ENCODE measurements at places on chromosomes 5 and 9. TPM values are rescaled to one million over a fixed set of nuclear protein-coding genes. Genes with fewer than 3 reads are reported as not detected.

DNA sequence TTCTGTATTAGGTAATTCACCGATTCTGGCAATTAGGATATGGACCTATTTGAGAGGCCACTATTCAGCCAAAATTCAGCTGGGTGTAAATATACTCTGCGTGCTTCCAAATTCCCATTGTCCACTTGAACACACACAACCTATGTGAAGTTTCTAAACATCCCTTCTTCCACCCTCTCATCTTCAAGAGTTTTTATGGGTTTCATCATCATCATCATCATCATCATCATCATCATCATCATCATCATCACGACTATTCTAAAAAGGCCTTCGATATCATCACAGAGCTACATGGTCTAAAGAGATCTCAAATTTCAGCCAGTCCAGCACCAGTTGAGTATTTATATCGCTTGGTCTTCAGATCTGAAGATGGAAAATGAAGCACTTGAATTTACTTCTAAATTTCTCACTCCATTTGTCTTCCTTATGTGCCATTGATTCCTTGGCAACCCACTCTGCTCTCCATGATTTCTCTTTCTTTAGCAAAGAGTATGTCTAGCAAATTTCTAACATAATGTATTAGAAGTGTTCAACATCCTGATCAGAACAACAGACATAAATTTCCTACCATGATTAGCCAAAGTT lies 49.2 kb upstream of the HMHB1 start:
- no peak overlapping the region for H3K4me3 ChIP-seq
- H3K27me3 ChIP-seq: no peaks in the 10 kb centered on the region
- DNase-seq: no peak
- H3K27ac ChIP-seq: no peak overlapping the region
- H3K4me1 ChIP-seq: no peaks in the 10 kb centered on the region

DNA sequence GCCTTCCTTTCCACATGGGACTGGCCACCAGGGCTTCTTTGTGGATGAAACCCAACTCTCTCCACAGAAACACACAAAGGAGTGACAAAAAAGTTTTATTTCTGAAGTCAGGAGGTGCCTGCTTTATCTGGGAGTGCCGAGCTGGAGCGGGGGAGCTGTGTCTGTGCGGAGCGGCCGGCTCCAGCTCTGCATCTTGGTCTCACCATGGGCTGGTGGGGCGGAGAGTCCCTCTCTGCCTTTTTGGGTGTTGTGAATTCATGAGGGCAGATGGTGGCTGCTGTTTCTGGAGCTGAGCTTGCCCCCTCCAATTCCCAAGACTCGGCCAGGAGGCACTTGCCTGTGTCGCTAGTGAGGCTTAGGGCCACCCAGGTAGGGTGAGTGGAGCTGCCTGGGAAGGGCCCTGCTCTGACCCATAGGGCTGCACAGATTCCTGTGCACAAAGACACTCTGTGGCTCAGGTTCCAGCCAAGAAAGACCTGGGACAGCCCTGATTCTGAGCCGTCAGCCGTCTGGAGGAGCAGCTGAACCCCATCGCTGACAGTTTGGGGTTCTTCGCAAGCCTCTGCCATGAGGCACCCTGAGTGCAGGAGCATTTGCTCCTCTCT lies 1.4 kb downstream of the DBH start:
- H3K27ac ChIP-seq: no peak overlapping the region
- peaks cover 81% of the 10 kb centered on the region for H3K27me3 ChIP-seq
- H3K4me3 ChIP-seq: no peak overlapping the region
- no peaks in the 10 kb centered on the region for H3K4me1 ChIP-seq
- H3K36me3 ChIP-seq: no peaks in the 10 kb centered on the region

DNA sequence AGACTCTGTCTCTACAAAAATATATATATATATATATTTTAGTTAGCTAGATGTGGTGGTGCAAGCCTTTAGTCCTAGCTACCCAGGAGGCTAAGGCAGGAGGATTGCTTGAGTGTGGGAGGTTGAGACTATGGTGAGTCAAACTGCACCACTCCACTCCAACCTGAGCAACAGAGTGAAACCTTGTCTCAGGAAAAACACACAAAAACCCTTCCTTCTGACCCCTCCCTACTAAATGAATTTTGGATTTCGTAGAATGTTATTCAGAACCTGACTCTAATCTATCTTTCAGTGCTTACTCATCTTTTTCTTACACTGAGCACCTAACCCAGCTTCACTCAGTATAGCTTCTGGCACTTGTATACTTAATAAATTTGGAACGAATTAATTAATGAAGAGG lies 35.2 kb upstream of the IL7R start:
- no peaks in the 10 kb centered on the region for H3K36me3 ChIP-seq
- no peak overlapping the region for H3K4me3 ChIP-seq
- H3K4me1 ChIP-seq: no peaks in the 10 kb centered on the region
- no peak overlapping the region for H3K27ac ChIP-seq
- no peak for DNase-seq
- H3K27me3 ChIP-seq: no peaks in the 10 kb centered on the region

DNA sequence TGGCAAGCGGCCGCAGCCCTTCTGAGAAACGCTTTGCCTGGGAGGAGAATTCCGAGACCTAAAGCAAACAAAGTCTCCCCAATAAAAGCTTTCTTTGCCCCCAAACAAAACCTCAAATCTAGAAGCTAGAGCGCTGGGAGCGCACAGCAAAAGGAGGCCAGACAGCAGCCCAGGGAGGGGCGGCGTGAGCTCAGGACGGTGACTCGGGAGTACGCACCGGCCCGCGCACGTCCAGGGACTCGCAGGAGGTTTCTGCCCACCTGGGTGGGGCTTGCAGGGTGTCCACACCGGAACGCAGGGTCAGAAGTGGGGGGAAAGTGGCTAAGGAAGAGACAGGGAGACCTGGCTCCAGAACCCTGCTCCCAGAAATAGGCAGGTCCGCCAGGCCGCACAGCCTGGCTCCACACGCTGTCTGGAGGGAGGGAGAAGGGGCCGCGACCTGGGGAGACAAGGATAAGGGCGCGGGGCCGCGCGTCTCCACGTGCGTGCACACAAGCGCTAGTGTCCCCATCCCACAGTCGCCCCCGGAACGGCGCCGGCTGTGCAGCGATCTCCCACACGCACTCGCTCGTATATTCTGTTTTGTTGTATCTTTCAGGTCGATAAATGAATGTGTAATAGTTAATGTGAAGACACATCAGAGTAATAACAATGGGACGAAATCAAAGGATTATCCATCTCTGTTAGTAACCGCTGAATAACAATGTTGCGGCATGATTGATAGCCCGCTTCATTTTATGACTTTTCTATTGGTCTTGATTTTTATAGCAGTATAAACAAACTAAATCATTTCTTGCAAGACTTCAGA lies 2.3 kb upstream of the OTP start:
- H3K4me3 ChIP-seq: no peak overlapping the region
- H3K4me1 ChIP-seq: peaks cover 72% of the 10 kb centered on the region
- H3K36me3 ChIP-seq: no peaks in the 10 kb centered on the region
- no peak overlapping the region for H3K27ac ChIP-seq

GRCh38 chr9:75200892-75201470 lies 112.7 kb downstream of the OSTF1 start:
- H3K4me3 ChIP-seq: no peak overlapping the region
- no peaks in the 10 kb centered on the region for H3K27me3 ChIP-seq
- no peak for DNase-seq

- DNase-seq: no peak
- peaks cover under 1% of the 10 kb centered on the region for H3K27me3 ChIP-seq
- H3K36me3 ChIP-seq: no peaks in the 10 kb centered on the region
- no peak overlapping the region for H3K27ac ChIP-seq
- peaks cover 5% of the 10 kb centered on the region for H3K4me1 ChIP-seq
These were observed 5.6 kb downstream of the HRH2 start for GRCh38 chr5:175663186-175664184.

- no peak for DNase-seq
- H3K4me1 ChIP-seq: no peaks in the 10 kb centered on the region
- H3K4me3 ChIP-seq: no peak overlapping the region
- no peaks in the 10 kb centered on the region for H3K36me3 ChIP-seq
- H3K27ac ChIP-seq: no peak overlapping the region
These were observed 81.2 kb downstream of the FSTL4 start for GRCh38 chr5:133531178-133531577.

DNA sequence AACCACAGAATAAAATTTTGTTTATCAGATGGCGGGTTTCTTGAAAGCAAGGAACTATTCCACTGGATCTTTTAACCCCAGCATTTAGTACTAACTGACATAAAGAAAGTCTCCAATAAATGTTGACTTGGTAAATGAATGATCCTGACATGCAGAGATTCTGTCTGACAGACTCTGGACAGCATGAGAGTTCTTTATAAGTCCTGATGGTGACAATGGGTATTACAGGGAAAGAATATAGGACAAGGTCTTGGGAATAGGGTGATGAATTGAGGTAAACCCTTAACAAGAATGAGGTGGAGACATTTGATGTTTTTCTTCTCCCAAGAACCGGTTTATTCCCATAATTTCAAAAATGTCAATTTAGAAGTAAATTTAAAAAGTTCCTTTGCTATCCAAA lies 453.9 kb downstream of the TUSC1 start:
- DNase-seq: no peak
- H3K27me3 ChIP-seq: no peaks in the 10 kb centered on the region
- no peaks in the 10 kb centered on the region for H3K36me3 ChIP-seq
- H3K27ac ChIP-seq: no peak overlapping the region
- no peak overlapping the region for H3K4me3 ChIP-seq

DNA sequence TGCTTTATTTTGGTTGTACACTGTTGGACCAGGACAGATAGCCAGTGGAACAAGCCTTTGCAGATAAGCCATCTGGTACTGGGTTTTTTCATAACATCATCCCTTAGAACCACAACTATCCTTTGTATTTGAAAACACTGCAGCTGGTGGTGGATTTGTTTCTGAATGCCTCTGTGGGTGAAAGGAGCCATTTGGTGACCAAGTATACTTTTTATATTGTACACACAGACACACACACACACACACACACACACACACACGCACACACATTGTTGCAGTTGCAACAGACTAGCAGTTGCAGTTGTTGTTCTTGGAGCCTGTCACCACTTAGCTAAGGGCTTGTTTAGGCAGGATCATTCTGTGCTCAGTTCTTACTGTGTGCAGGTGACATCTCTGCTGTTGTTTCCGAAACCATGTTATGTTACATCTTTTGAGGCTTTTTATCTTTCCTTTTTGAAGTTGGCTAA lies 22.9 kb upstream of the CAVIN4 start:
- H3K27me3 ChIP-seq: no peaks in the 10 kb centered on the region
- H3K4me3 ChIP-seq: no peak overlapping the region
- H3K36me3 ChIP-seq: no peaks in the 10 kb centered on the region
- no peaks in the 10 kb centered on the region for H3K4me1 ChIP-seq
- H3K27ac ChIP-seq: no peak overlapping the region
- DNase-seq: no peak

- no peak for DNase-seq
- no peaks in the 10 kb centered on the region for H3K36me3 ChIP-seq
- H3K4me1 ChIP-seq: peaks cover 19% of the 10 kb centered on the region
- H3K4me3 ChIP-seq: no peak overlapping the region
- H3K27ac ChIP-seq: peak overlapping the region; percentile 19
- no peaks in the 10 kb centered on the region for H3K27me3 ChIP-seq
These were observed 3.8 kb upstream of the CDHR2 start for GRCh38 chr5:176545388-176545736.

GRCh38 chr5:93909356-93909755 lies 168.0 kb upstream of the POU5F2 start:
- no peak for DNase-seq
- no peak overlapping the region for H3K4me3 ChIP-seq
- H3K27me3 ChIP-seq: no peaks in the 10 kb centered on the region
- H3K27ac ChIP-seq: no peak overlapping the region

- DNase-seq: no peak
- H3K27me3 ChIP-seq: no peaks in the 10 kb centered on the region
- no peak overlapping the region for H3K4me3 ChIP-seq
- no peaks in the 10 kb centered on the region for H3K4me1 ChIP-seq
These were observed 515.6 kb upstream of the DMAC1 start for GRCh38 chr9:8315211-8315610.

DNA sequence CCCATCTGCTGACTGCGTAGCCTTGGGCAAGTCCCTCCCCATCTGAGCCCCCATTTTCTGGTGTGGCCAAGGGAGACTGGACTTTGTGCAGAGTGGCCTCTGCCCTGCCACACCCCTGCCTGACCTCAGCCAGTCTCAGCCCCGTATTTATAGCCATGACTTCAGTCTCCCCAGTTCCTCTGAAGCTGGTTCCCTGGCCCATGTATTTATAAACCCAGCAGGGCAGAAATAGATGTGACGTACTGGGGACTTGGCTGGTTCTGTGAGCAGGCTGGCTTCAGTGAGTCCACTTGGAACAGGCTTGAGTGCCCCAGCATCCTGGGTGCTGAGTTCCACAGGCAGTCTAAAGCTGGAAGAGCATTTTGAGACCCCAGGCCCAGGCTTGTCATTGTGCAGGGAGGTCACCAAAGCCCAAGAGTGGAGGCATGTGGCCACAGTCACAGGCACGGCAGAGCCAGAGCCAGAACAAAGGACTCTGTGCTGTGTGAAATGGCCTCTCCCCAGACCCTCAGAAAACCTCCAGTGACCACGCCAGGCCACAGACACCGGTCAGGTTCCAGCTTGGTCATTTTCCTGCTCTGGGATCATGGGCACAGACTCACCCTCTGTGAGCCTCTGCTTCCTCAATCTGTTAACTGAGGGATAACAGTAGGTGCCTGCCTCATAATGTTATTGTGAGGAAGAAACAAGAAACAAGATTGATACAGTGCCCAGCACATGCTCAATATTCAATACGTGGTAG lies 30.4 kb upstream of the SYNPO start:
- H3K27me3 ChIP-seq: no peaks in the 10 kb centered on the region
- no peak overlapping the region for H3K4me3 ChIP-seq
- no peaks in the 10 kb centered on the region for H3K36me3 ChIP-seq
- H3K4me1 ChIP-seq: peaks cover 14% of the 10 kb centered on the region

Gene RGS3
- total RNA-seq: 16.3 TPM

Gene IL11RA
- 12.9 TPM for total RNA-seq

Gene PLAC8L1
- total RNA-seq: not detected

Gene ERAP2
- total RNA-seq: 14.1 TPM
